Nephron progenitor cell (in vitro differentiated cells): ENCODE measurements at places on chromosomes 12 and 14.

DNA sequence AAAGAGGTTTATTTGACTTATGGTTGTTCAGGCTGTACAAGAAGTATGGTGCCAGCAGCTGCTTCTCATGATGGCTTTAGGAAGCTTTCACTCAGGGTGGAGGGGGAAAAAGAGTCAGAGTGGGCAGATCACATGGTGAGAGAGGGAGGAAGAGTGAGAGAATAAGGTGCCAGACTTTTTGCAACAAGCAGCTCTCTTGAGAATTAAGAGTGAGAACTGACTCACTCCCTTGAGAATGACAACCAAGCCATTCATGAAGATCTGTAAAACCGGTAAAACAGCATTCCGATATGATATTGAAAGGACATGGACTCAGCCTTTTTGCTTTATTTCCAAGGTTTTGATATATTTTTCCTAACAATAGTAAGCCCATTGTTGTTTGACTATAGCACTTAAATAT lies 501.2 kb downstream of the GALC start:
- DNase-seq, result no peak

GRCh38 chr12:71135812-71136176 lies 22.0 kb downstream of the TSPAN8 start:
- no peak for DNase-seq

- no peak for DNase-seq
Observed at GRCh38 chr14:61264010-61264571, 17.0 kb downstream of the TMEM30B start.

DNA sequence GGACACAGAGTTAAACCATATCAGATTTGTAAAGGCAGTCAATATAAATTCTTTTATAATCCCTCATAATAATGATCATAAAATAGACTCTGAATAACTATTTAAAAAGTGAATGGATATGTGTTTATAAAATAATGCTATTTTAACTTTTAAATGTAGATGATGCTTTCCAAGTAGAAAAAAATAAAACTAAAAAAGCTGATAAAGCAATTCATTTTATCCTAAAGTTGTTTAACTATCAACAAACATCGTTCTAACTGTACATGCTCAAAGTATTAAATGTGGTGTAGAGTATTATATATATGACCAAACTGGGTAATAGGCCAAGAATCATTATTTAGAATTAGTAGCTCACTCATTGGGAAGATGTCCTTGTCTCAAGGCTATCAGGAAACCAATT lies 248.3 kb upstream of the CLEC14A start:
- DNase-seq, result no peak

DNA sequence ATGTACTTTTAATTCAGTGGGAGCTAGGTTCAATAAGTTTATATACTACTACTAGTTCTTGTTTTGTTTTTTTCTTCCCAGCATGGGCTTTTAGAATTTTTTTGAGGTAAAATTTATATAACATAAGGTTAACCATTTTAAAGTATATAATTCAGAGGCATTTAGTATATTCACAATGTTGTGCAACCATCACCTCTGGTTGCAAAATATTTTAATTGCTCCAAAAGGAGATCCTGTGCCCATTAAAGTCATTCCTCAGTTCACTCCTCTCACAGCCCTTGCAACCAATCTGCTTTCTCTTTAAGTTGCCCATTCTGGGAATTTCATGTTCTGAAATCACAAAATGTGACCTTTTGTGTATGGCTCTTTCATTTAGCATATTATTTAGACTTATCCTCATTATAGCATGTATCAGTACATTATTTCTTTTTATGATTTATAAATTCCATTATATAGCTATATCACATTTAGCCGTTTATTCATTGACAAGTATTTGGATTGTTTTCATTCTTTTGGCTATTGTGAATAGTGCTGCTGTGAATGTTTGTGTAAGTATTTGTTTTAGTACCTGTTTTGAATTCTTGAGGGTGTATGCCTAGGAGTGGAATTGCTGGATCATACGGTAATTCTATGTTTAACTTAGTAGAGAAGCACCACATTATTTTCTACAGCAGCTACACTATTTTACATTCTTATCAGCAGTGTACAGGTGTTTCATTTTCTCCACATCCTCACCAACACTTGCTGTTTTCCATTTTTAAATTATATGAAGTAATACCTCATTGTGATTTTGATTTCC lies 59.1 kb downstream of the ARHGAP5 start:
- DNase-seq, result no peak

DNA sequence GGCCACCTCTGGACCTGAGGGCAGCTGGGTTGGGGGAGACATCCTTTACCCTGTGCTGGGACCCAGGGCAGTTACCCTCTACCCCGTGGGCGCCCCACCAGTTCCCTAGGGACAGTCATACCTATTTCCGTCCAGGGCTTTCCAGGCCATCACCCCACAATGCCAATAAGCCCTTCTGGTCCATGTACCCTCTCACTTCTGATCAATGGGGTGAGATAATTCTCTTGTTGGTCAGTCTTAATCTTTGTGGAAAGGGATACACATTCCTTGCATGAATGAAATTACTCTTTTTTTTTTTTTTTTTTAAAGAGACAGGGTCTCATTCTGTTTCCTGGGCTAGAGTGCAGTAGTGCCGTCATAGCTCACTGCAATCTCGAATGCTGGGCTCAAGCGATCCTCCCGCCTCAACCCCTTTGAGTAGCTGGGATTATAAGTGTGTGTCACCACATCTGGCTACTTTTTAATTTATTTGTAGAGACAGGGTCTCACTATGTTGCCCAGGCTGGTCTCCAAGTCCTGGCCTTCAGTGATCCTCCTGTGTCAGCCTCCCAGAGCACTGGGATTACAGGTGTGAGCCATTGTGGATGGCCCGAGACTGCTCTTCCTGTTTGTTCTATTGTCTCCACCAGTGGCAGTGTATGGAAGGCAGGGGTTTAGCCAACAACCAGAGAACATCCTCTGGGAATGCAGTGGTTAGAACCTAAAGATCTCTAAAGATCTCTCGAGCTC lies 46.3 kb upstream of the STON2 start:
- no peak for DNase-seq

DNA sequence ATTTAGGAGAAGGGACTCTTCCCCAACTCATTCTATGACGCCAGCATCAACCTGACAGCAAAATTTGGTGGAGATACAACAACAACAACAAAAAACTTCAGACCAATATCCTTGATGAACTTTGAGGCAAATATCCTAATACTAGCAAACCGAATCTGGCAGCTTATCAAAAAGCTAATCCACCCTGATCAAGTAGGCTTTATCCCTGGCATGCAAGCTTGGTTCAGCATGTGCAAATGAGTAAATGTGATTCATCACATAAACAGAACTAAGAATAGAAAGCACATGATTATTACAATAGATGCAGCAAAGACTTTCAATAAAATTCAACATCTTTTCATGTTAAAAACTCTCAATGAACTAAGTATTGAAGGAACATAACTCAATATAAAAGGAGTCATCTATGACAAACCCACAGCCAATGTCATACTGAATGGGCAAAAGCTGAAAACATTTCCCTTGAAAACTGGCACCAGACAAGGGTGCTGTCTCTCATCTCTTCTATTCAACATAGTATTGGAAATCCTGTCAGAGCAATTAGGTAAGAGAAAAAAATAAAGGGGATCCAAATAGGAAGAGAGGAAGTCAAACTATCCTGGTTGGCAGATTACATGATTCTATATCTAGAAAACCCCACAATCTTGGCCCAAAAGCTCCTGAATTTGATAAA lies 233.3 kb downstream of the CCDC59 start:
- no peak for DNase-seq
